ENCODE measurements at places on chromosomes 11 and 22.

GRCh38 chr22:30891443-30891755 lies 77.2 kb downstream of the MORC2 start:
- no peak for DNase-seq

- no peak for DNase-seq
Measured at GRCh38 chr11:28447226-28447625, 339.0 kb downstream of the METTL15 start.

GRCh38 chr22:29116397-29117123 lies 43.7 kb downstream of the KREMEN1 start:
- DNase-seq: no peak

DNA sequence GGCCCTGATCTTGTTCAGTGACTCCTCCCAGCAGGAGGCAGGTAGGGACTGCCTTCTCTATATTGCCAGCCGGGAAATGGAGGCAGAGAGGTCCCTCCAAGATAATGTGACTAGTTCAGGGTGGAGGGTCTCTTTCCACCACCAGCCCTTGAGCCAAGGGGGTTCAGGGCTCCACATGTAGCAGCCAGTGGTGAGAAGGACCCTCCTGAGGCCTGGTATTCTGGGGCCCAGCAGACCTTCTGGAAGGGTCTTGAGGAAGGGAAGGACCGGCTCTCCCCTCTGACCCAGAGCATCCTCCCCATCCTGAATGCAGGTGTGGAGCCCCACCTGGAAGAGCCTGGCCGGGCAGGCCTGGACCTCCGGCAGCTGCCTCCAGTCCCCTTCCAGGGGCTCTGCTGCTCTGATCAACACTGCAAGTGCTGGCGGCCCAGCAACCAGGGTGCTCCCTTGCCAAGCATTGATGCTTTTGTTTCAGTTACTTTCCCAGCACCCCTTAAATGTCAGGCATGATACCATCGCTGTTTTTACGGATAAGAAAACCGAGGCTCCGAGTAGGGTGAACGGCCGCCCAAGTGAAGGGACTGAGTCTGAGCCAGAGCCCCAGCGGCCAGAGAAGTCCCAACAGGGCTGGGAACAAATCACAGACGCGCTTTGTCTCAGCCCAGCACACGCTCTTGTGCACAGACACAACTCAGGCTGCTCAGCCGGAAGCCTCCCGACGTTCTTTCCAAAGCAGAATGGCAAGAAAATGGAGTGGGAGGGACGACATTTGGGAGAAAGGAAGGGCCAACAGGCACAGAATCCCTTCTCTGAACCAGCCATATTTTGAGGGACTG lies 38.8 kb downstream of the DKK3 start:
- DNase-seq: no peak

GRCh38 chr11:102017026-102017425 lies 30.2 kb upstream of the CFAP300 start:
- DNase-seq: no peak

DNA sequence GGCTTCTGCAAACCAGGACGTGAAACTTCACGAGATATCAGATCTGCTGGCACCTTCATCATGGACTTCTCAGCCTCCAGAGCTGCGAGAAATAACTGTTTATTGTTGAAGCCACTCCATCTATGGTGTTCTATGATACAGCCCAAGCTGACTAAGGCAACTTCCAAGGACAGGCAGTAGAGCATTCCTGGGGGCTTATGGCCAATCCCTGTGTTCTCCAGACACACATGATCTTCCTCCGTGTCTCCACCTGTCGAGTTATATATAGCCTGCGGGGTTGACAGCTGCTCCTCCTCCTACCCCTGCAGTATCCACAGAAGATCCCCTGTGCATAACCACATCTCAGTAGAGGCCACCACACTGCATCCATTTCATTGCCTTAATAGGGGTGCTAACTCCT lies 11.0 kb downstream of the TP53AIP1 start:
- no peak for DNase-seq

GRCh38 chr22:19674929-19675253 lies 39.4 kb upstream of the SEPTIN5 start:
- no peak for DNase-seq

- DNase-seq: no peak
Measured at GRCh38 chr22:38228326-38228872, 26.6 kb downstream of the MAFF start.

- DNase-seq: peak; percentile 7
Measured at GRCh38 chr22:32050678-32051515, 7.8 kb downstream of the SLC5A1 start.

DNA sequence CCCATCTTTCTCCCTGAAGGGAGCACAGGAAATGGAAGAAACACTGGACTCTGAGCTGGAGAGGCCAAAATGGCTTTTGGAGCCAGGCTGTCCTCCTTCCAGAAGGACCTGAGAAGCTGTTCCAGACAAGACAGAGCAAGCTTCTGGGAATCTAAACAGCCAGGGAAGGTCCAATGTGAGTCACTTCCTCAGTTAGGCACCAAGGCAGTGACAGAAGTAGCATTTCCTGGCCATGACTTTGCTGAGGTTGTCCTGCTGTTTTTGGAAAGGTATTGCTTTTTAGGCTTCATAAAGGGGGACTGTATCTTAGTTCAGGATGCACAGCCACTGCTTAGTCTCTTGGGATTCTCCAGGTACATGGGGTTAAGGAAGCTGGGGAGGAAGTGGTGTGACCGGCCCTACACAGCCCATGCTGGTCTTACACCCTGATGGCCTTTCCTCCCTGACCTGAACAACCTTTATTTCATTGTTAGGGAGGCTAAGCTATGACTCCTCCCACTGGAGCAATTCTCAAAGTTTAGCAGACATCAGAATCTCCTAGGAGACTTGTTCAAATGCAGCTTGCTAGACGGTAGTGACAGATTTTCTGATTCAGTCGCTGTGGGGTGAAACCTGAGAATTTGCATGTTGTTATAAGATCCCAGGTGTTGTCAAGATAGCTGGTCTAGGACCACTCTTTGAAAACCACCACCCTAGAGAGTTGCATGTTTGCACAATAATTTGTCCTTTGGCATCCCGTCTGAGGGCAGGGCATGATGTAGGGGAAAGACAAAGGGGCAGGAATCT lies 6.8 kb upstream of the INSC start:
- DNase-seq: no peak

- DNase-seq: no peak
Measured at GRCh38 chr11:26018336-26018735, 313.6 kb upstream of the ANO3 start.

DNA sequence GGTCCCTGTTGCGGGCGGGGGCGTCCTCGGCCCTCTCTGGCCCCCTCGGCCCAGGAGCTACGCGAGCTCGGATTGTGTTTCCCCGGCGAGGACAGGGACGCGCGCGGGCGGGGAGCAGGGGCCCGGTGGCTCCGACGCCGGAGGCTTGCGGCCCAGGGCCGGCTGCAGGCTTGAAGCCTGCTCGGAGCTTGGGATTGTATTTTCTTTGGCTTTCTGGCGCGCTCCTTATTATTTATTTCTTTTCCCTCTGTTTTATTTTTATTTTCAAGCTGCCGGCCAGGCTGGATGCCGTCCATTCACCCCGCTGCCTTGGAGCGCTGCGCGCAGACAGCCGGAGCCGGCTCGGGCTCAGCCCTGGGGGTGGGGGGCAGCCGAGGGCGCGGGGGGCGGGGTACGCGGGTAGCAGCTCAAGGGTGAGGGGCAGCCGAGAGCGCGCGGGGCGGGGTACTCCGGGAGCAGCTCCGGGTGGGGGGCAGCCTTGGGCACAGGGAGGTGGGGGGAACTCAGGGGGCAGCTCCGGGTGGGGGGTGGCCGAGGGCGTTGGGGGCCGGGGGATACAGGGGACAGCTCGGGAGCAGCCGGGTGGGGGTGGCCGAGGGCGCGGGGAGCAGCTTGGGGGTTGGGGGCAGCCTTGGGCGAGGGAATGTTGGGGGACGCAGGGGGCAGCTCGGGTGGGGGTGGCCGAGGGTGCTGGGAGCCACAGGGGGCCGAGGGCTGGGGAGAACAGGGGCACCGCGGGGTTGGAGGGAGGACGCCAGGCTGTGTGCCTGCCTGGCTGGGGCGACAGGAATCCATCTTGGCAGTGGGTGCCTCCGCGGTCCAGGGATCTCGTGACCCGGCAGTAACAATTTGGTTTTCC lies 42.7 kb downstream of the KCNJ1 start:
- DNase-seq: no peak

Data from stimulated activated CD4-positive, alpha-beta T cell treated with anti-CD3 and anti-CD28 coated beads, Interleukin-1b, Interleukin-23, amount 100 ng/mL, for 1 hour (primary cell).